ENCODE measurements at places on chromosomes 1 and 21.

- DNase-seq, result no peak
Observed at GRCh38 chr1:207820568-207821463, 69.0 kb downstream of the CD46 start.

DNA sequence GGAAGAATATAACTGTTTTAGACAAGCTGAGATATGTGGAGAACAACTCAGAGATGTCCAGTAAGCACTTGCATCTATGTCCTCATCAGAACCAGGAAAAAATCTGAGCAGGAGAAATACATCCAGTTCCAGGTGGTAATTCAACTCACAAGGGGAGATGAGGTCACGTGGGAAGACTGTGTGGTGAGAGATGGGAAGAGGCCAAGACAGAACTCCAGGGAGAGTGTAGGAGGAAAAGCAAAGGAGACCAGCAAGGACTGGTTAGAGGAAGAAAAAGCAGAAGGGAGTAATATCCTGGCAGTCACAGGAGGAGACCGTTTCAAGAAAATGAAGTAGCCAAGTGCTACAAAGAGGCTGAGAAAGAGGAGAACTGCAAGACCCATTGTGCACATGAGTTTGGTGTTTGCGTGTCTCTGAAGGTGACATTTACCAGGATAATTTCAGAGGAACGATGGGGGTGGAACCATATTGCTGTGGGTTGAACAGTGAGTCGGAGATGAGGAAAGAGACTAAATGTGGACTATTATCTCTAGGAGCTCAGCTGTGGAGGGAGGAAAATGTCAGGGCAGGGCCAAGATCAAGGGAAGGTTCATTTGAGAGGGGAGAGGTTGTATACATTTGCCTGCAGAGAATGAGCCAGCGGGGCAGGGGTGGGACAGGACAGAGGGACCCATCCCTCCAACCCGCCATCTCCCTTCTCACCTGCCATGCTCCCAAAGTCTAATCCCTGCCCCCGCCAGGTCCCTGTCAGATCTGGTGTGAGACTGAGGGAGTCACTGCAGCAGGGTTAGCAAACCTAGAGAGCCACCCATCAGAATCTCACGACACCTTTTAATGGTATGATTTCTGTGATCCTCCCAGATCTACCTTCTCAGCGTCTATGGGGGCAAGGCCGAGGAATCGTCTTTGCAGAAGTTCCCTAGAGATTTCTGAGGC is 24.9 kb downstream of the SUSD4 start:
- no peak for DNase-seq

DNA sequence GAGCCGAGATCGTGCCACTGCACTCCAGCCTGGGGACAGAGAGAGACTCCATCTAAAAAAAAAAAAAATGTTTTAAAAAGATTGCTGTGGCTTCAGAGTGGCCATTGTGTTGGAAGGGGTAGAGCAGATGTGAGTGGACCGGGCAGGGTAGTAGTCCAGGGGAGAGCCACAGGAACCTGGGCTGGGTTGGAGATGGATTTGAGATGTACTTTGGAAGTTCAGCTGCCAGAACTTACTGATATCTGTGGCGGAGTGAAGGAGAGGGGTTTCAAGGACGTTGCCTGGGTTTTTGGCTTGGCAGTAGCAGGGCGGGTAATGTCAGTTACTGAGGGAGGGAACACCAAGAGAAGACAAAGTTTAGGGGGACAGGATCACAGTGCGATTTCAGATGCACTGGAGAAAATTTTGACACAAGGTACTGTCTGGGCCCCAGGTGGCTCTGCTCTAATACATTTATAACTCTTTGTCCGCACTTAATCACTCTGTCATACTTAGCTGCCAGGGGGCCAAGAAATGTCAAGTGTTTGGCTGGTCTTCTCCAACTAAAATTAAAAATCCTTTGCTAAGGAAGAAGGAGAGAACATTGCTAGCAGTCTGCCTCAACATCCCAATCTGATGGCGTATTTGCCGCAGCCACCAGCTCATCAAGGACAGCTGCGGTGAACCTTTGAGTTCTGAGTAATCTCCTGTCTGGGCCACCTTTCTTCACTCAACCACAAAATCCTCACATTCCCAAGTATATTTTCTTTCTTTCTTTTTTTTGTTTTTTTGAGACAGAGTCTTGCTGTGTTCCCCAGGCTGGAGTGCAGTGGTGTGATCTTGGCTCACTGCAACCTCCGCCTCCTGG is 9.6 kb downstream of the EPHX1 start:
- no peak for DNase-seq

DNA sequence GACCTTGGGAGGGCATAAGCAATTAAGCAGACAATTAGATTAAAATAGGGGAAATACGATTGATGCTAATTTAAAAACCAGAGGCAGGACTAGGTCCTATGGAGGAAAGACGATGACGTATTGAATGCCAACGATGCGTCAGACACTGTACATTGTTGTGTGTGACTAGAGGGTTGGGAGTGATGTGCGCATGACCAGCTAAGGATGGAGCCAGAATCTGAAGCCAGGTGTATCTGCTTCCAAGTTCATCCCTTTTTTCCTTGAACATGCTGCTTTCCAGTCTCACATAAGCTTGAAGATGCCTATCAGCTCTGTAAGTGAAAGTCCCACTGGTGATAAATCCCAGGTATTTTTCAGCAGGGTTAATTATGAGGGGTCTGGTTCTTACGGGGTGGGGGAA is 576.2 kb downstream of the MATN1 start:
- DNase-seq, result no peak

- no peak for DNase-seq
Observed at GRCh38 chr1:112271270-112271669, 124.7 kb upstream of the CTTNBP2NL start.

DNA sequence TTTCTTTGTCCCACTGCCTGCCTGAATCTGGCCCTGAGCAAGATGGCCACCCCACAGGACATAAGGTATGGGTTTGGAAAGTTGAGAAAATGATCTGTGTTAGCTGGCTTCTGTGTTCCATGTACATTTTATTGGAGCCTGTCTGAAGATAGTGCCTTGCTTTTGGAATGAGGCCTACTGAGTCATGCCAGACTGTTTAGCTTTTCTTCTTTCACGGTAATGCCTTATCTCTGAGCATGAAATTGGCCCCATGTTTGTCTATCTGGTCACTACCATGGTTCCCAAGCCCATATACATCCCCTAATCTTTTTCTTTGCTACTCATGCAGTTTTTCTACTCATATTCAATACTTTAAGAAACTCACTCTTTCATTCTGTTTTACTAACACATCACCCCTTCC is 85.1 kb upstream of the LMO4 start:
- no peak for DNase-seq

GRCh38 chr1:34265396-34265795 is 88.7 kb downstream of the C1orf94 start:
- DNase-seq, result no peak

- DNase-seq, result no peak
Observed at GRCh38 chr1:176843352-176844297, 320.9 kb downstream of the ASTN1 start.

DNA sequence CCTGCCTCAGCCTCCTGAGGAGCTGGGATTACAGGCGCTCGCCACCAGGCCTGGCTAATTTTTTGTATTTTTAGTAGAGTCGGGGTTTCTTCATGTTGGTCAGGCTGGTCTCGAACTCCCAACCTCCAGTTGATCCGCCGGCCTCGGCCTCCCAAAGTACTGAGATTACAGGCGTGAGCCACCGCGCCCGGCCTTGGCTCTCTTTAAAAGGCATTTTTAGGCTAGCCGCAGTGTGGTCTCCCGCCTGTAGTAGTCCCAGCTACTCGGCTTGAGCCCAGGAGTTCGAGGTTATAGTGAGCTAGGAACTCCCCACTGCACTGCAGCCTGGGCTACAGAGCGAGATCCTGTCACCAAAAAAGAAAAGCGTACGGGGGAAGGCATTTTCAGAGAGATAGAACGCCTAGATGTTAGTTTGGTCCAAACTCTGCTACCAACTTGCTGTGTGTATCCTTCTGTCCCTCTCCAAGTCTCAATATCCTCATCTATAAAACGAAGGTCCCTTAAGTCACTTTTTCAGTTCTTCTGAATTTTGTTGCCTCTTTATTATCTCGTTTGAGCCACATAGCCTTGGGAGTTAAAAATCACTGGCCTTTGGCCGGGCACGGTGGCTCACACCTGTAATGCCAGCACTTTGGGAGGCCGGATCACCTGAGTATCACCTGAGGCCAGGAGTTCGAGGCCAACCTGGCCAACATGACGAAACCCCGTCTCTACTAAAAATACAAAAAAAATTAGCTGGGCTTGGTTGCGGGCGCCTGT is 734 bp downstream of the MED18 start:
- peak; percentile 10 for DNase-seq

DNA sequence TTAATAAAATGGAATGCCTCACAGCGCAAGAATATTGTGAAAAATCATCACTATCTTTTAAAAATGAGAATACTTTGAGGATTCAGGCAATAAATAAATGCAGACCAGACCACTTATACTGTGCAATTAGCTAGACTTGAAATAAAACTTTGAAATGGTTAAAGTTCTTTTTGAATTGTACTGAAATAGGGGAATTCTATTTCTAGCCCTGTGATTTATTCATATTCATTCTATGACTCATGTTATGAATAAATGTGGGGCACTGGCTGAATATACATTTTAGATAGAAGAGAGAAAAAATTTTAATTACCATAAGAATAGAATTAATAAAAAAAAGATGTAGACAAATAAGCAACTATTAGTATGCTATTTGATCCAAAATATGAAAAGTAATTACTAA is 16.4 kb upstream of the USP25 start:
- no peak for DNase-seq

GRCh38 chr1:30166174-30166573 is 557.2 kb downstream of the MATN1 start:
- no peak for DNase-seq

- DNase-seq, result no peak
Observed at GRCh38 chr1:67433837-67434236, 3.6 kb upstream of the SERBP1 start.

DNA sequence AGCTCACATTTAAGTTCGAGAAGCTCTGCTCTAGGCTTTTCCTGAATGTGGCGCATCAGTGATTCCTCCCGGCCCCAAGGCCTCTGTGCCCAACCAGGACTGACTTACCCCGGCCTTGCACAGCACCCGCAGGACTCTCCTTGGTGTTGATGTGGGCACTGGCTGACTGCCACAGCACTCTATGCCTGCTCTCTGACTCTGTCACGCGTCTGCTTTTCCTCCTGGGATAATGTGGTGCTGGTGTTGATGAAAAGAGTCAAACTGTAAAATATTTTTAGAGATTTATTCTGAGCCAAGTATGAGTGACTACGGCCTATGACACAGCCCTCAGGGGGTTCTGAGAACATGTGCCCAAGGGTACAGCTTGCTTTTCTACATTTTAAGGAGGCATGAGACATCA is 15.5 kb upstream of the SLC2A5 start:
- DNase-seq, result no peak

DNA sequence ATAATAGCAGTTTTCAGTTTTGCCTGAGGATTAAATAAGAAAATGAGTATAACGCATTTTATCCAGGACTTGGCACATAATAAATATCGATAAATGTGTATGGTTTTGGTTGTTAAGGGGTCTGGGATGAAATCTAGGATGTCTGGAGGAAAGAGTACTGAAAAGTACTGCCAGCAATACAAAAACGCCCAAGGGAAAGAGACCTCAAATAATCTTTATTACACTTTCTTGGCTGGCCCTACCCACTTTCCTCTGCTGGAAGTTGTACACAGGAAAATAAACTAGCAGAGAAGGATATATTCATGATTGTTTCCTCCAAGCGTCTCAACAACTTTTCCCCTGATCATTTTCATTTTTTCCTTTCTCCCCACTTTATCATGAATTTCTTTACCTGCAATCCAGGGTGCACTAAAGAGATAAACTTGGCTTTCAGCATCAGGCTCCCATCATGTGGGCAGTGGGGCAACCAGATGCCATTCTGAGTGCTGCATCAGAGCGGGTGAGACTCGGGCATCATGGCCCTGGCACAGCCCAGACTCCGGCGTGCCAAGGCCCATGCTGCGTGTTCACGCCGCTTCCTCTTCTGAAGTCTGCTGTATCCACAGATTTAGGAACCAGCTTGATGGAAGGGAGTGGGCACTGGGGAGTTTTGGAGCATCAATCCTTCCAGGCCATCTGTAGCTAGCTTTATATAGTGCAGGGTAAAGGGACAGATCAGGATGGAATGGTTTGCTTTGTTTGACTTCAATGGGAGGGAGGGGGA is 35.8 kb upstream of the PLXNA2 start:
- DNase-seq, result no peak

DNA sequence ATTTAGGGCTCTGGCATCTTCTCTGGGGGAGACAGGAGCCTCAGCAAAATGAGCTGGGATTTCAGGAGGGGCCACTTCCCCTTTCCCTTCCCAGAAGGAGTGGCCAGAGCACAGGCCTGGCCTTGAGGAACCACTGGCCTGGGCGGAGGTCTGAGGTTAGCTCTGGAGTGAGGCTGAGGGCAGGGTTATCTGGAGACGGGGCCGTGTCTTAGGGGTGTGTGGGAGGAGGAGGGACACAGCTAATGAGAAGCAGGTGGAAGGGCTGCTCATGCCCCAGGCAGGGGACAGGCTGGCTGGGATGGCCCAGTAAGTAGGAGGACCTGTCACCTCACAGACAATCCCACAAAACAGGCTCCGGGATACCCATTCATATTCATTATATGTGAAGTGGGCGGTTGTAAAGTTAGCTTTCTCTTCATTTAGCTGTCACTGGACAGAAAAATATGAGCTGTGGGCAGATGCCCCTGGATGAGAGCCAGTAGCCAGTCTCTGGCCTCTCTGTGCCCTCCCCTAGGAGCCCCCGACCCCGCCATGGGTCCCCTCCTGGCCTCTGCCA is 12.4 kb downstream of the ALX3 start:
- no peak for DNase-seq

DNA sequence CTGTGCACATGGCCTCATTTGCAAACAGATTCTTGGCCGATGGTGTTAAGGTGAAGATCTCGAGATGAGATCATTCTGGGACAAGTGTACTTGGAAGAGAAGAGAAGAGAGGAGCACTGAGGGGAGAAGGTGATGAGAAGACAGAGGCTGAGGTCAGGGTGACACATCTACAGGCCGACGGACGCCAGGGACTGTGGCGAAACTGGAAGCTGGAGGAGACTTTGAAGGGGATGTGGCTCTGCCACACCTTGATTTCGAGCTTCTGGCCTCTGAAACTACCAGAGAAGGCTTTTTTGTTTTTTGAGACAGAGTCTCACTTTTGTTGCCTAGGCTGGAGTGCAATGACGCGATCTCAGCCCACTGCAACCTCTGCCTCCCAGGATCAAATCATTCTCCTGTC is 137.5 kb upstream of the TMEM51 start:
- DNase-seq, result no peak

GRCh38 chr1:170874671-170875070 is 60.7 kb upstream of the MROH9 start:
- no peak for DNase-seq

- no peak for DNase-seq
Observed at GRCh38 chr21:15108801-15109200, 44.0 kb upstream of the NRIP1 start.
